ENCODE measurements at places on chromosomes 7 and 10.

GRCh38 chr7:81457852-81458522, 311.9 kb downstream of the HGF start:
- no peak for DNase-seq

DNA sequence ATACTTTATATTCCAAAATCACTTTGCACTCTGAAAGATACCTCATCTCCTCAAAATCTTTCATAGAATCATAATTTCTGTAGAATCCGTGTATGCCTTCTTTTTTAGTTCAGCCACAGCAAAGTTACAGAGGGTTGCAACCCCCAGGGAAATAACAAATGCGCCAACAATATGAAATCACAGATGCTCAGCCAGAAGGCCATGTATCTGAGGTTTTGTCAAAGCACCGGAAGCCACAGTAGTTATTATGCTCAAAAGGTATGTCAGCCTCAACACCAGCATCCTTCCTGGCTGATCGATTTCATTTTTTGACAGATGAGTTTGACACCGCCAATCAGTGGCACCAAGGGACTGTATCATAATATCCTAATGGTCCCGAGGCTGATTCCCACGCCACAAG, 204.1 kb downstream of the KCNMA1 start:
- no peak for DNase-seq

- DNase-seq, result no peak
These were observed 575.0 kb downstream of the XPNPEP1 start for GRCh38 chr10:109348324-109348723.

- no peak for DNase-seq
These were observed 514.3 kb upstream of the ADARB2 start for GRCh38 chr10:2251631-2252030.

GRCh38 chr7:130425796-130426195, 15.0 kb downstream of the CEP41 start:
- DNase-seq, result no peak

GRCh38 chr10:19629567-19629966, 186.7 kb upstream of the PLXDC2 start:
- no peak for DNase-seq

DNA sequence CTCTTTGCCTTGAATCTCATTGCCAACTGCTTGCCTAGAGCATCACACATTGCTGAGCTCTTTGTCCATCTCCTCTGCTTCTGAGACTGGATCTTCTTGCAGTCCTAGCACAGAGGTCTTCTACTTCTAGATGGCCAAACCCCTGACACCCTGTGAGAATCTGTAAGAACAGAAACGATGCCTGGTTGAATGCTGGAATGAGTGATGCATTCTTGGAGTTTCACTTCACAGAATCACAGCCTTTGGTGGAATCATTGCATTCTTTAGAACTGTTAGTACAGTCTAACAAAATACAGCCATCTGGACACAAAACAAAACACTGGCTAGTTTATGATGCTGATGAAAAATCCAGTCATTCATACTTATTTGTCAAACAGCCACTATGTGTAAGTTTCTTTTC, 141.7 kb upstream of the ITGB1 start:
- no peak for DNase-seq
